GOT3 (cell line): ENCODE measurements at places on chromosomes 16 and 17.

DNA sequence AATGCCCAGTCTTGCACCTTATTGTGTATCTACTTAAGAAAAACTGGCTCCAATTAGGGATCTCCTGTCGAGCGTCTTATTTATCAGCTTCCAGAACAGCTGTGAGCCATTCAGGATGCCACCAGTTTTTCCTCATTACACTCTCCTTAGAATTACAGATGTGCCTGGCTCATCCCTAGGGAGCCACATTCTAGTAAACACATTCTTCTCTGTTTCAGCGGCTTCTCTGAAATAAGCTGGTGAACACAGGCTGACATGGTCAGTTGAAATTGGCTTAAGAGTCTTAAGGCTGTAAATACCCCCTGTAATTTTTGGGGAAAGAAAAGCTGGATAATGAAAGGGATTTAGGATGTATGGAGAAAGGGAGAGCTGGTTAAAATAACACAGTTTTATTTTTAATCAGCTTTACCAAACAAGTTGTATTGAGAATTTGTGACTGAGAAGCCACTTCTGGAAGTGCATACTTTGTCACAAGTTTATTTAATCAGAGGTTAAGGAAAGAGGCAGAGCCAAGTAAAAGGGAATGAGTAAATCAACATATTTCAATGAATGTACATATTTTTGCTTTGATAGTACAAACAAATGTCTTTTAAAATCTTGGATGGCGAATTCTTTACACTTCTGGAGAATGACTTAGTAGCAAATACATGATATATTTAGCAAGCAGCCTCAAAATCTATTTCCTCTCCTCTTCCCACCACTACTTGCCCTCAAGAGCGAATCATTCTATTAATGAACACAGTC is 562.0 kb upstream of the GOT2 start:
- no peak for DNase-seq

DNA sequence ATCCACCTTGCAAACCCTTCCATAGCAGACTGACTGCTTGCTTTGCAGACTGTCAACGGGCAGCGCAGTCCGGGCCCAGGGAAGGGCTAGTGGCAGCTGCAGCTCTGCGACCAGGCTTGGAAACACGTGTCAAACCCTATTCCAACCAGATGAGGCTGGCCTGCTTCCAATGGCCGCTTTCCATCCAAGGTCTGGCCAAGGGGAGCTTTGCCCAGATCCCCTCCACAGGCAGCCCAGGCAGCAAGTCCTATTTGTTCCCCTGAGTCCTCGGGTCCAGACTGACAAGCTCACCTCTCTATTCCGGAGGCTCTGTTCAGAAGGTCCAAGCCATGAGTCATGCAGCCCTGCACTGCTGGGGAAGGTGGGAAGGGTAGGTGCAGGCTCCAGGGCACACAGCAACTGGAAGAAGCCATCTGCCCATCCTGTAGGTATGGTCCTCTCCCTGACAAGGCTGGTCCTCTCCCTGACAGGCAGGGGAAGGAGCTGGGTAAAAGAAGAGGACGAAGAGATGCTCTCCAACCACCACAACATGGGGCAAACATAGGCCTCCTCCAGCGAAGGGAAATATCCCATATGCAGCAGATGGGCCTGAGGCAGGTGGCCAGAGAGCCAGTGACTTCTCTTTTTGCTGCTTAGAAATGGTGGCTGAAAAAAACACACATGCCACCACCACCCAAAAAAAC is 22.6 kb upstream of the AXIN2 start:
- DNase-seq: no peak

- no peak for DNase-seq
Observed at GRCh38 chr17:20094777-20095176, 85.6 kb downstream of the SPECC1 start.

DNA sequence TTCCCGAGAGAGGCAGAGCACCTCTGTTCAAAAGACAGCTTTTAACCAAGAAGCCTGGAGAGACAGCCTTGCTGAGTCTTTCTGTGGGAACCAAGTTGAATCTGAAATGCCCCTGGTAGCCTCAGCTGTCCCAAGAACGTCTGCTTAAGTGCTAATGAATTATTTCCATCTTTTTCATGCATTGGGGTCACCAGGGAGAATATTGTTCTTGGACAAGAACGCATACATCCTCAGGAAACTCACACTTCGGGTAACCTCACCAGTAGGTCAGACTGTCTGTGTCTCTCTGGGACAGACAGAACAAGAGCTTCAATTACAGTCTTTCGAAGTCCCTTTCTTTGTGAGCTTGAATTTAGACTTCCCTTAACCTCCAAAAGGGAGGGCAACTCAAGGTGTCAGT is 134.6 kb upstream of the ADAMTS18 start:
- DNase-seq: no peak

DNA sequence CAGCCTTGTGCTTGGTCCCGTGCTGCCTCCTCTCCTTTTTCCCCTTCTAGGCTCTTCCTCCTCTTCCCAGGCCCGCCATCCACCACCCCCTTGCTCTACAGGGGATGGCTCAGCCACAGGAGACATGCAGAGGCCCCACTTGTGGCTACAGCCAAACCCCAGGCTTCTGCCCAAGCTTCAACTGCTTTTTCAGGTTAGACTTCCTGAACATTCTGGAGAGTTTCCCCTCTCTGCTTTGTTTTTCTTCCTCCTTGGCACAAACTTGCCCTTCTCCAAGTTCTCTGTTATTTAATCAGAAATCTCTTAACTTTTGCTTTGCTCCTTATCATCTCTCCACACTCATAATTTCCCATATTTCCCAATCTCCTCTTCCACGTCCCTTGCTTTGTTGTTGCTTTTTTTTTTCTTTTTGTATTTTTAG is 18.3 kb upstream of the HAS3 start:
- no peak for DNase-seq

- DNase-seq: no peak
Observed at GRCh38 chr16:63652091-63652490, 1469.8 kb downstream of the CDH11 start.

DNA sequence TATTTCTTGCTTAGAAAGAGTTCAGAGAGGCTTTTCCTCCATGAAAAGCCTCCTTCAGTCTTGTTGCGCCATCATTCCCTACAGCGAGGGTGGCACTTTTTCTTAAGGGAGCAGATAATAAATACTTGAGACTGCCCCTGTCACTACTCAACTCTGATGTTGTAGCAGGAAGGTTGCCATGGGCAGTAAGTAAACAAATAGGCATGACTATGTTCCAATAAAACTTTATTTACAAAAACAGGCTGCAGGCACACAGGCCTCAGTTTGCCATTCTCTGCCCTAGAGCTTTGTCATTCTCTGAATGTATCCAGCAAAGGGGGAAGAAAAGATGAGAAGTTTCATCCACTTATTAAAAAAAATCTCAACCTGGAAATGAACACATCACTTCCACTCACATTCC is 60.4 kb downstream of the MYOCD start:
- DNase-seq: no peak

DNA sequence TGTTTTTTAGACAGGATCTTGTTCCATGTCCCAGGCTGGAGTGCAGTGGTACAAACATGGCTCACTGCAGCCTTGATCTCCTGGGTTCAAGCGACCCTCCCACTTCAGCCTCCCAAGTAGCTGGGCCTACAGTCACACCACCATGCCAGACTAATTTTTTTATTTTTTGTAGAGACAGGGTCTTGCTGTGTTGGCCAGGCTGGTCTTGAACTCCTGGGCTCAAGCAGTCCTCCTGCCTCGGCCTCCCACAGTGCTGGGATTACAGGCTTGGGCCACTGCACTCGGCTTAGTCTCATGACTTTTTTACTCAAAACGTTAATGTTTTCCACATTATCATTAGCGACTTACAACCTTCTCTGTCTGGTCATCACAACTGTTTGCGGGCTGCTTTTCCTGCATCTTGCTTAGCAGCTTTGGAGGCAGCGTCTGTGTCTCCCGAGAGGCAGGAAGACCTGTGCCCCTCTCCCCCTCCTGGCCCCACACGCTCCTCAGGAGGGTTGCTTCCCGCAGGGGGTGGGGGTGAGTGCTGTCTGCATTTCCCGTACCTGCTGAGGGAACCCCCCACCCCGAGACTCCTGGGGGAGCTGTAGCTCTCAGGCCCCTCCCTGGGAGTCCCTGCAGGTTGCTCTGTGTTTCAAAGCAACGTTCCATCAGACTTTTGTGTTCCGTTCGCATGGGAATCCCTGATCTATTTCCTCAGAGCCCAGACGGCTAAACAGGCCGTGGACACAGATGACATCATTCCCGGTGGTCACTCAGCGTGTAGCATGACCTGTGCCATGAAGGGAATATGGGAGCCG is 52.6 kb downstream of the PGS1 start:
- no peak for DNase-seq

GRCh38 chr17:68457168-68457538 is at the start of gene WIPI1:
Gene WIPI1 (minus strand): TSS chr17:68457496. CDS start chr17:68457421, 75 bp downstream.
- DNase-seq: no peak

DNA sequence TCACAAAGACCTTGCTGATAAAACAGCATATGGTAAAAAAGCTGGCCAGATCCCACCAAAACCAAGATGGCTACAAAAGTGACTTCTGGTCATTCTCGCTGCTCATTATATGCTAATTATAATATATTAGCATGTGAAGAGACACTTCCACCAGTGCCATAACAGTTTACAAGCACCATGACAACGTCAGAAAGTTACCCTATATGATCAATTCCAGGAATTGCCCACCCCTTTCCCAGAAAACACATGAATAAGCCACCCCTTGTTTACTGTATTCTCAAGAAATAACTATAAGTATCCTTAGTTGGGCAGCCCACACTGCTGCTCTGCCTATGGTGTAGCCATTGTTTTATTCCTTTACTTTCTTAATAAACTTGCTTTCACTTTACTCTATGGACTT is 44.6 kb upstream of the IRX5 start:
- no peak for DNase-seq

GRCh38 chr17:82458885-82459424 is 414 bp downstream of the NARF start:
- DNase-seq: no peak

GRCh38 chr16:13335879-13336278 is 434.5 kb downstream of the SHISA9 start:
- no peak for DNase-seq

GRCh38 chr17:15408803-15409202 is 58.6 kb downstream of the CDRT4 start:
- no peak for DNase-seq

DNA sequence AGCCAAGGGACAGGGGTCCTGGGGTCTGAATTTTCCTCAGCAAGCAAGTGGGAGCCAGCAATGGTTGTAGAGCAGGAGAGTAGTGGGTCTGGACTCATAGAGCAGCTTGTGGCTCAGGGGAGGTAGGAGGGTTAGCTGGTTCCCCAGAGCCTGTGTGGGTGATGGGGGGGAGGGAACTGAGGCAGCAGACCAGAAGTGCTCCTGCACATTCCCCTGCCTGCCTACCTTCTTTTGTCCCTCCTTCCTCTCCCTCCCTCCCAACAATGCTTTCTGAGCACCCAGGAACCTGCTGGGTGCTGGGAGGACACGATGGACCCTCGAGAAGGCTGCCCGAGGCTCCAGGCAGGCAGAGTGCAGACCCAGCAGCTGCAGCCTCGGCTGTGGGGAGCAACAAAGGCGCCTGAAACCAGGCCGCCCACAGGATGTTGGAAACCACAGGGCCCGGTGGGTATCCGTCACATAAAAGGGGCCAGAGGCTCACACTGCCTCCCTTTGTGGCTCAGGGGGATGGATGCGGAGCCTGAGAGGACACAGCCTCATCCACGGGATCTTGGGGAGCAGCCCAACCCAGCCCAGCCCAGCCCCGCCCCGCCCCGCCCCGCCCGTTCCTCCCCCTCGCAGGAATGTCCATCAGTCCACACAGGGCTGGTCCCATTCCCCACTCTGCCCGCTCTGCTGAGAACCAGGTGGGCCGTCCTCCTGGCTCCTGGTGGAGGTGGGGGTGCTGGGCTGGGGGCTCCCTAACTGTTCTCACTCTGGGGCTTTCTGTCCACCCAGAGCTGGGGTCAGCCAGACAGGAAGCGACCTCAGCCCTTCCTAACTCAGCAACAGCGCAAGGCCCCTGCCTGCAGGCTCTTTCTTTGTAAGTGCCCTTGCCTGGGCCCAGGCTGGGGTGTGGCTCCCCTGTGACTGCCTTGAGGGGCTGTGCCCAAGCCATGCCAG is 1.7 kb upstream of the NLRC3 start:
- no peak for DNase-seq

DNA sequence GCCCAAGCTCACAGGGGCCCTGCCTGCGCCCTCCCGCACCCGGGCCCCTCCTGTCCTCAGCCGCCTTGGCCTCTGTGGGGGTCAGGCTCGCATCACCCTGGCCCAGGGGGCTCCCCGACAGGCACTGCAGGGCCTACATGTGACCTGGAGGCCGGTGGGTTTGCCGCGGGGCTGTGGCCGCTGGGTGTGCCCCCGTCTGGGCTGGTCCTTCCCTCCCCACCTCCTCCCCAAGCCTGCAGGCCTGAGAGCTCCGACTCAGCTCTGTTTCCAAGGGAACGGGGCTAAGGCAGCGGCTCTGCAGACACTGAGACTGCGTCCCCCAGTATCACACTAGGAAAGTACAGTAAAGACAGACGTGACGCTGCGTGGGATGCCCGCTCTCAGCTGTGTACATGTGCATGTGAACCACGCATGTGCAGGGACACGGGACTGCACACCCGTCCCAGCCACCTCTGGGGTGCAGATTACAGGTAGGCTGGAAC is 16.5 kb upstream of the WDR45B start:
- DNase-seq: no peak

- DNase-seq: no peak
Observed at GRCh38 chr16:692356-693108, 2.3 kb upstream of the WDR24 start.

DNA sequence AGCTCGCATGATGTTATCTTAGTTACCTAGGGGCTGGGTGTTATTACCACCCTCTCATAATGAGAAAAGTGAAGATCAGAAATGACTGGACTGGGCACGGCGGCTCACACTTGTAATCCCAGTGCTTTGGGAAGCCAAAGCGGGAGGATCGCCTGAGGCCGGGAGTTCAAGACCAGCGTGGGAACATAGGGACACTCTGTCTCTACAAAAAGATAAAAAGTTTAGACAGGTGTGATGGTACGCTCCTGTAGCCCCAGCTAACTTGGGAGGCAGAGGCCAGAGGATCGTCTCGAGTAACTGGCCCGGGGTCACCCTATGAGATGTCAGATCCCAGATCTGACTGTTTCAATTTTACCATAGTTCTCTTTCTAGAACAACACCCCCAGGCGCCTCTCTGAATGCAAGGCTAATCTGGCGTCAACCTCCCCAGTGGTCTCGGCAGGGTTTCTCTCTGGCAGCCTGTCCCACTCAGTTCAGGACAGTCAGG is 1.9 kb upstream of the CCDC102A start:
- DNase-seq: no peak

DNA sequence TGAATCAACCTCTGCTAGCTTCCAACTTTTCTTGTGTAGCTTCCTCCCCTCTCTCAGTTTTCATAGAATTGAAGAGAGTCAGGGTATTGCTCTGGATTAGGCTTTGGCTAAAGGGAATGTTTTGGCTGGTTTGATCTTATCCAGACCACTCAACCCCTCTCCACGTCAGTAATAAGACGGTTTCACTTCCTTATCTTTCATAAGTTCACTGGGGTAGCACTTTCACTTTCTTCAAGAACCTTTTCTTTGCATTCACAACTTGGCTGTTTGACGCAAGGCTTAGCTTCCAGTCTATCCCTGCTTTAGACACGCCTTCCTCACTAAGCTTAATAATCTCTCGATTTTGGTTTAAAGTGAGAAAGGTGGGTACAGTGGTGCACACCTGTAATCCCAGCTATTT is 29.7 kb upstream of the OR1A2 start:
- DNase-seq: no peak
